ENCODE measurements at places on chromosomes 6 and 20.
A peak's percentile ranks its signal among the peaks of the same experiment; 100 is the strongest.

DNA sequence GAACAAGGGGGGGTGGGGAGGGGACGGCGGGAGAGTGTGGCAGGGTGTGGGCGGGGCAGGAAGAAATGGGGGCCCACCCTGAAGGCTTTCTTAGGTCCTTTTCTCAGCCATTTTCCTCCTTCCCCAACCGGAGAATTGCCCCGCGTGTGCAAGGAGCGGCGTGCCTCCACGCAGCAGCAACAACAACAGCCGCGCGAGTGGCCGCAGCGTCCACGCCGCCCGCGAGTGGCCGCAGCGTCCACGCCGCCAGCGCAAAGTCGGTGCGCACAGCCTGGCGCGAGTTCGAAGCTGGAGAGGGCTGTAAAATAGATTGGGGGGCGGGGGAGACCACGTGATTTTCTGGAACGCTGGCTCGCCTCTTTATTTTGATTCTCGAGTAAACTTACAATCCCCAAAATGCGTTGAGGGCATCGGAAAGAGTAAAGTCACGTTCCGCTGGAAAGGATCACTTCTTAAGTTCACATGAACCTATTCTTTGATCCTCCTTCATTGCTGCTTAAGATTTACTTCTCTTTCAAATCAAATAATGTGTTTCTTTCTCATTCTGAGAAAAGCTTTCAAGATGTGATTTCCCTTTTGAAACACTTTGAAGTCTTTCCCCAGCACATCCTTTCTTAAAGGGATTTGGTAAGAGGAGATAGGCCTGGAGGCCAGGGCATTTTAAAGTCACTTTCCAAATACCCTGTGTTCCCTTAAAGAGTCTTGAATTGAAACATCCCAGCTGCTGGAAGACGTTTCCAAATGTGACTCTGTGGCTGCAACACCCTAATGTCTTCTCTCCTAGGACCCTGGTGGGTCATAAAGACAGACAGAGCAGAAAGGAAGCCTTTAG, 66.7 kb upstream of the ZNF217 start:
- no peak for DNase-seq

DNA sequence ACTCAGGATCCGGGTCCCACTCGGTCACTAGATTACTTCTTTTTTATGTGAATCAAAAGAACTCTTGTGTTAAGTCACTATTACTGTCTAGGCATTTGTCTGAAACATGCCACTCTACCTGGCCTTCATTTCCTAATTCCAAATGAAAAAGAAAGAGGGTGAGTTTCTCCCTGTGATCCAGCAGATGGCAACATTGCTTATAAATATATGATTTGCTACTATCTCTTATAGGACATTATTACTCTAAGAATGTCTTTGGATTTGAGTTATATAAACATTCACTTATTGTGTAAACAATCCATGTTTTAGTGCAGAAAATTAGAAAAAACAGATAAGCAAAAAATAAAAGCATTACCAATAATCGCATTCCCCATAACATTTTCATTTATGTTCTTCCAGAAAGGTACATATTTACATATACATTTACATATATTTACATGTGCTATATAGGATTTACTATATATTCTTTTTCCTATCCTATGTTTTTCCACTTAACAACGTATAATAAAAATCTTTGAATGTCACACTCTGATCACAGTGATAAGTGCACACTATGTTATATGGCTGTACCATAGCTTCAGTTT, 66.9 kb downstream of the FAXC start:
- peak; percentile 32 for DNase-seq

- DNase-seq: no peak
These were observed 113.8 kb downstream of the AIG1 start for GRCh38 chr6:143174516-143174915.

GRCh38 chr6:16635810-16636602, 125.3 kb downstream of the ATXN1 start:
- no peak for DNase-seq

- peak; percentile 45 for DNase-seq
These were observed 39.7 kb downstream of the TAF4 start for GRCh38 chr20:62025832-62026563.

DNA sequence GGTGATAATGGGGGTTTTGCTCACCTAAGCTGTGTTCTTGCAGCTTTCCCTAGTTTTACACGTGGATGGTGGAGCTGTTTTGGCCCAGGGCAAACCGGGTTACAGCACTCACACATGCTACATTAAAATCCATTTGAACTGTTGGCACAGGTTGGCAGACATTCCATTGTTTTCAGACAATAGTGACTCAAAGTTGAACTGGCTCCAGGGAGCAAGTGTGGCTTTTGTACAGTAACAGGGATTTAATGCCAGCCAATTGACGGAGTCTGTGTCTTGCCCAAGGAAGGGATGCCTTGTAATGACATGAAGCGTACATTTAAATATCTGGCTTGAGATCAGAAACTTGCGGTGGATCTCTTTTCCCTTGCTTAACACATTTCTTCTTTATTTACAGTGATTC, 183.1 kb downstream of the DTNBP1 start:
- DNase-seq: no peak

DNA sequence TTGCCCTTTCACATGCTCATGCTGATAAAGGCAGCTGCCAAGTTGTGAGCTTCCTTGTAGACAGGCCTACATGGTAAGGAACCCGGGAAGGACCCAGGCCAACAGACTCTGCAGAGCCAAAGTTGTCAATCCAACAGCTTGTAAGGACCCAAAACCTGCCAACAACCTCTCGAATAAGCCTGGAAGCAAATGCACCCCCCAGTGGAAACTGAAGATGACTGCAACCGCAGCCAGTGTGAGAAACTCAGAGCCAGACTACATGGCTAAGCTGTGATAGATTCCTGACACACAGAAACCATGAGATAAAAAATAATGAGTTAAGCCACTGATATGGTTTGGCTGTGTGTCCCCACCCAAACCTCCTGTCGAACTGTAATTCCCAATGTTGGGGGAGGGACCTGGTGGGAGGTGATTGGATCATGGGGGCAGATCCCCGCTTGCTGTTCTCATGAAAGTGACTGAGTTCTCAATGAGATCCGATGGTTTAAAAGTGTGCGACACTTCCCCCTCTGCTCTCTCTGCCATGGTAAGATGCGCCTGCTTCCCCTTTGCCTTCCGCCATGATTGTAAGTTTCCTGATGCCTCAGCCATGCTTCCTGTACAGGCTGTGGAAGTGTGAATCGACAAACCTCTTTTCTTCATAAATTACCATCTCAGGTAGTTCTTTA, 18.8 kb upstream of the CLPSL2 start:
- DNase-seq: peak; percentile 48

- no peak for DNase-seq
These were observed 119.5 kb upstream of the CD93 start for GRCh38 chr20:23205611-23206041.

Data from AML-193 (cell line).